ENCODE measurements at places on chromosomes 13 and 19.
A peak's percentile ranks its signal among the peaks of the same experiment; 100 is the strongest.

- no peak for DNase-seq
Observed at GRCh38 chr13:110562036-110562597, 595 bp upstream of the RAB20 start.

- no peak for DNase-seq
Observed at GRCh38 chr13:67877031-67877430, 646.9 kb upstream of the PCDH9 start.

DNA sequence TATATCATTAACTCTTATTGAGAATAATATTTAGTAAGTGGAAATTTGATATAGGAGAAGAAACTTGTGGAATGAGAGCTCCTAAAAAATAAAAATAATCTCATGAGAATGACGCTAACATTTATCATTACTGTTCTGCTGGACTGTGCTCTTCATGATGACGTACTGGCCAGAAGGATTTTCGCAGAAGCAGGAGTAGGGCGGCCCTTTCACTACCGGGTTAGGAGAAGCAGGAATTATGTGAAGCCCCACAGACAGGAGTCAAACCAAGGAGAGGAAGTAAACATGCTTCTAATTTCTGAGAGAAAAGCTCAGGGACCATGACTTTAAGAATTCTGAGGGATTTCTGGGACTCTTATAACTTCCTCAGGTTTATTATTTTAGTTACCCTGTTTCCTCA, 195.1 kb downstream of the VWA8 start:
- DNase-seq, result no peak

- no peak for DNase-seq
Observed at GRCh38 chr13:44516771-44517170, 59.4 kb downstream of the TSC22D1 start.

- DNase-seq, result no peak
Observed at GRCh38 chr13:80145171-80145690, 195.7 kb downstream of the SPRY2 start.

GRCh38 chr19:37342753-37343152, 28.1 kb upstream of the ZNF527 start:
- peak; percentile 22 for DNase-seq

- no peak for DNase-seq
Observed at GRCh38 chr13:50236898-50237318, 221.7 kb downstream of the KCNRG start.

- DNase-seq, result no peak
Observed at GRCh38 chr13:80149736-80150135, 191.2 kb downstream of the SPRY2 start.

DNA sequence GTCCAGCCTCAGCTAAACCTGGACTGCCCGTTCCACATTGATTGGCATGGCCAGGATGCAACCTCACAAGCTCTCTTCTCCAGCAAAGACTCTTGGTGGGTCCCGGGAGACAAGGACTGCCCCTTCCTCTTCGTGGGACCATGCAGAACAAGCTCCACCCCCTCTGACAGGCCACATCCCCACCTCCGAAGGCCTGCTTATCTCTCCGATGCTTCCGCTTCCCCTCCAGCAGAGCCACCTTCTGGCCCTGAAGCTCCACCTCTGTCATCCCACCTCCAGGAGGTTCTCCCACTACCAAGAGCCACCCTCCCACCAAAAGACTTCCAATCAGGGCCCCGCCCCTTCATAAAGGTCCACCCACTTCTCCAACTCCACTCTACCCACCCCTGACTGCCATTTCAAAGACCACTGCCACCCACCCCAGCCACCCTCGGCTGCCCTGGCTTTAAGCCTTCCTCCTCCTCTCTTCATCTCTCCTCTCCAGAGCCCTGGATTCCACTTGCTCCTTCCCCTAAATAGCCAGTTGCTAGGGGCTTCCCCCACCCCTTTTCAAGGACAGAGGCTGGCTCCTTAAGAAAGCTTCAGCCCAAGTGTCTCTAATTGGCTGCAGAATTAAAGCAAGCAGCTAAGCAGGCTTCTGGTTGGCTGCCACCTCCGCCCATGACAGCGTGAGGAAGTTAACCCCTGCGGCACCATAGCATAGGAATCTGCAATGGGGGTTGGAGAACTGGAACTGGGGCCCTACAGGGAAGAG, 9.9 kb downstream of the LRFN1 start:
- DNase-seq, result no peak

- DNase-seq, result no peak
Observed at GRCh38 chr19:57941593-57941992, 5.9 kb downstream of the ZNF256 start.

DNA sequence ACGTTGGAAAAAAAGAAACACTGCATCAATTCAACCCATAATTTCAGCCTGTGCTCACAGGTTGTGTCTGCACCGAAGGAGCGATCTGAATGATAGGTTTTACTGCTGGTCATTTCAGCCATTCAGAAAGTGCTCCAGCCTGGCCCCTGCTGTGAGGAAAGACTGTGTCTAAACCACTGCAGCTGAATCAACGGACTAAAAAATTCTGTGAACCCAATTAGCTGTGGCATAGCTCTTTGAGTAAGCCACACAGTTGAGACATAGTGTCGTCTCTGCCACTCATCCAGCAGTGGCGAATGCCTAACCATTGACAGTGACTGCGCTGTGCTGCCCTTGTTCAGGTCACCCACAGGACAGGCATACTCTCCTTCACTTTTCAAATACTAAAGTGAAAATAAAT, 179.8 kb downstream of the COG6 start:
- no peak for DNase-seq

DNA sequence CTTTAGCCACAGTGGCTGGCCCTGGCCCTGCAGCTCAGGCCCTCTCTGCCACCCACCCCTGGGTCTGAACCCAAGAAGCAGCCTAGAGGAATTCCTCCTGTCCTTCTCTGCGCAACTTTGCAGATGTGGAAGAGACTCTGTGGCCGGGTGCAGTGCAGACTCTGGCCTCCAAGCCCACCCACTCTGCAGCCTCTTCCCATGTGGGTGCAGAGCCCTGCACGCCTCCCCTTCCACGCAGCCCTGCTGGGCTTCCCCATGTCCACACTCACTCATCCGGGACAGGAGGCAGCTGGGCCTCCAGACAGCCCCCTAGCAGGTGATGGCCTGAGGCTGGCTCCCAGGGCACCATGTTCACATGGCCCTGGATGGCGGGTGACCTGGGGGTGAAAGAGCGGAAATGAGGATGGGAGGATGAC, 2.5 kb downstream of the TEX29 start:
- no peak for DNase-seq

DNA sequence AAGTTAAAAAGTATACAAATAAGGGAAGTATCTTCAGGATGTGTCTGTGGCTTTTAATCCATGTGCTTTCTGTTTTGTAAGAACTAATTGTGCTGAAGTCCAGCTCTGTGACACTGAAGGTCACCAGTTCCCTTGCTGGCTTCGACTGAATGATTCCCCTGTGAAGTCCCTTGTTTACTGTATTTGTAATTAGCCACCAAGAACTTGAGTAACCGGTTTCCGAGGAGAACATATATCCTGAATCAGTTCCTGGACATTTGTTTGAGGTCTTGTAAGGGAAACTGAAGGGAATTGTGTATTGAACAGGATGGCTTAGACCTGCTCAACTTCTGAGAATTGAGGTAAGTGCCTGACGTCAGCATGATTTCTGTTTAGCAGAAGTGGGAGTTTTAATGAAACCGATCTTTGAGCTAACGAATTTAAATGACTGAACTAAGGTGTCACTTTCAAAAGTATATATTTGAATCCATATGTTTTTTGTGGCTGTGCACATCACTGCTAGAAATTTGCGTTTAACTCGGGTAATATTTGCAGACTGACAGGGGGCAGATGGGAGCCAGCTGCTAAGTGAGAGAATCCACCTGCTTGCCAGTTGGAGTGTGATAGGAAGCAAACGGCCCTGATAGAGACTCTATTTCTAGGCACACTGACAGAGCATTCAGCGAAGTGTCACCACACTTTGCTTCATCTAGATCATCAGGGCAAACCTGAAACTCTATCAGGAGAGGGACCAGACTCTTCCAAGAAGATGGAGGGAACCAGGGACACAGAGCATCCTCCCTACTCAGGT, 530.0 kb downstream of the RFC3 start:
- DNase-seq, result no peak

DNA sequence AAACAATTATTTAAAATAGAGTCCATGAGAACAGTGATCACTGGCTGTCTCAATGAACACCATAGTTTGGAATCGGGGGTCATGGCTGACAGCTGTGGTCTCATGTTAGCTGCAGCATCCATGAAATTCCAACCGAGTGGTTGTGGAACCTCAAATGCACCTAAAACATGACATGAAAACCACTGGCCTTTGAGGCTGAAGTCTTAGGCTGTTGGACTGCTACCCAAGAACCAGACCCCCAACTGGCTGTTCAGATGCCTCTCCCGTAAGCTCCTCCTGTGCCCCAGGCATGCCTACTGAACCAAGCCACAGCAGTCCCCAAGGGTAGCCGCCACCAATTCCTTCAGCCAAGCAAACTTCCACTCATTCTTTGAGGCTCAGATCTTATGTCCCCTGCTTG, 50.5 kb downstream of the ATP7B start:
- DNase-seq, result no peak

- DNase-seq, result no peak
Observed at GRCh38 chr13:49550942-49551644, 34.3 kb downstream of the RCBTB1 start.

GRCh38 chr13:30880856-30881155, 25.3 kb upstream of the MEDAG start:
- peak; percentile 91 for DNase-seq

DNA sequence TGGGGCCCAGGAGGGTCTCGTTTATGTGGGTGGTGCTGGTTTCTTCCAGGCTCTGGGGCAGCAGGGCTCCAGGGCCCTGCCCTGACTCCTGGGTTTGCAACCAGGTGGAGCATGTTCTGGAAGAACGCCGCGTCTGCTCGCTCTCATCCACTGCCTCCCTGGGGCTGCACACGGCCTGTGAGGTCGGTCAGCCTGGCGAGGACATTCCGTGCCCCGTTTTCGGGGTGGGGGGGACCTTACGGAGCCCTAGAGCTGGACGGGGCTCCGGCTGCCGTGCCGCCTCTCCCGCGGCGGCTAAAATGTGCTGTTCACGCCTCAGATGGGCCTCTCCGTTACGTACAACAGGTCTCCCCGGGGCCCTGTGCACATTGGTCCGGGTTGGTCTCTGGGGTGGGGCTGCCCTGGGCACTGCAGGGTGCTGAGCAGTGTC, 3.3 kb downstream of the GNA11 start:
- DNase-seq, result no peak

DNA sequence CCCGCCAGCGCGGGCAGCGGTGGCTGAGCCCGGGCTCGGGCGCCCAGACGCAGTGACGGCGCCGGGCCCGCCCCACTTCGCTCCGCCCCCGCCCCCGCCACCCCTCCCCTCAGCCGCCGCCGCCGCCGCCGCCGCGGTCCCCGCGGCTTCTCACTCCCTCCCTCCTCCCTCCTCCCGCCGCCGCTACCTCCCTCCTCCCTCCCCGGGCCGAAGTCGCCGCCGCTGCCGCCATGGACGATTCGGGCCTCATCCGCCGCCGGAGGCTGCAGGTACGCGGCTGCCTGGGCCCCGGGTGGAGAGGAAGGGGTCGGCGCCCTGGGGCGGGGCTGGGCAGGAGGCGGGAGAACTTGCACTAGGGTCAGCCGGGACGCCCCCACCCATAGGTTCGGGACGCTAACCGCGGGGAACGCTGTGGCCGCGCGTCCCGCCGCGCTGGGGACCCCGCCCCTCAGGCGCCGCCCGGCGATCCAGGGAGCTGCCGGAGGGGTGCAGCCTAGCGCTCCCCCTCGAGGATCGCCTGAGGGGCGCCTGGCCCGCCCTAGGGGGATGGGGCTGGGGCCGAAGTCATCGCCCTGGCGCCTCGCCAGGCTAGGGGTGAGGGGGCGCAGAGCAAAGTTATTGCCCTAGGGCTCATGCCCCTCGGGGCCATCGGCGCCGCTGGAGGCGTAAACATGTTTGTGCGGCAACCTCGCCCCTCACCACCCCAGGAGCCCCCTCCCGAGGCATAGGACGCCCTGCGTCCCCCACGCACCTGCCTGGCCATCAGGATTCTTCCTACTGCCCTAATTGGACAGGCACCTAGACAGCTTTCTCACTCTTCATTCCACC, 427 bp downstream of the RTBDN start:
- DNase-seq, result no peak

DNA sequence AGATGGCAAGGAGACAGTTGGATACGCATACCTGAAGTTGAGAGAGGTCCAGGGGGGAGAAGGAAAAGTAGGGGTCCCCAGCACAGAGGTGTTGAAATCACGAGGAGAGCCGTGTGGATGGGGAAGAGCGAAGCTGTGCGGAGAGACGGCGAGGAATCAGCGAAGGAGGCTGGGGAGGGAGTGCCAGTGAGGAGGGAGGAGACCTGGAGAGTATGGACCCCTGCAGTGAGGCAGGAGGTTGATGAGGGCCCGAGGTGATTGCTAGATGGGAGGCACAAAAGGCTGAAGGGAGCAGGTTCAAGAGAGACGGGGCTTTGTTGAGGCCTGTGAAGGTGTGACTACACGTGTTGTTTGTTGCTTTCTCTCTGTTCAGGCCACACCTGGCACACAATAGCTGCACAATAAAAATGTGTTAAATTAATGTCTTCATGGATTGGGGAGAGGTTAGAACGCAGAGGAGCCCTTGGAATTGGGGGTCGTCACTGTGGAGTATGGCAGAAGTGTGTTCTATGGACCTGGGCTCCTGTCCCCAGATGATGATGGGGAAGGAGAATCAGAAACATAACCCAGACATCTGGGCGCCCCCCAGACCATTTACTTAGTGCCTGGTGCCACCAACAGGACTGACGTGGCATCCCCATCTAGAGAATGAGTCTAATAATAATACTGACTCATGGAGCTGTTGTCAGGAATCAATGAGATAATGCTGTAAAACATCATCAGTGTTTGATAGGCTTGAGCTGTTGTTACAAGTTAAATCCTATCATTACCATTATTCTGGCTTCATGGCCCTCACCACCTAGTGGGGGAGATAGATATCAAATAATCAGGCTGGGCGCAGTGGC, 137.5 kb downstream of the SIPA1L3 start:
- no peak for DNase-seq

GRCh38 chr19:13964776-13965175, 12.5 kb downstream of the DCAF15 start:
- peak; percentile 16 for DNase-seq

DNA sequence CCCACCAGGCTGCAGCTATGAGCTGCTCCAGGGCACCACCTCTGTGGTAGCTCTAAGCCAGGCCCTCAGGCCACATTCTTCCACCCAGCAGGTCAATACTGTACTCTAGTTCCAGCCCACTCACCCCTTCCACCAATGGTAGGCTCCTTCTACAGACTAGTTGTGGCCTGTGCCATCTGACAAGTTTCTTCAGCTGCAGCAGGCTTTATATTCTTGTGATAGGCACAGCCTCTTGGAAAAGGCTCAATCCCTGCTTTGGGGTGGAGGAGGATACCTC, 8.5 kb downstream of the MICU2 start:
- no peak for DNase-seq

- no peak for DNase-seq
Observed at GRCh38 chr13:96848286-96848685, 146.0 kb downstream of the OXGR1 start.

- DNase-seq, result peak; percentile 22
Observed at GRCh38 chr13:20518660-20519100, 7.0 kb downstream of the CRYL1 start.

All from AG10803 (cell line).